ENCODE measurements at places on chromosomes 16 and 17.
A peak's percentile ranks its signal among the peaks of the same experiment; 100 is the strongest.

- DNase-seq: no peak
Observed at GRCh38 chr17:62219221-62219899, 154.3 kb upstream of the MED13 start.

- DNase-seq: no peak
Observed at GRCh38 chr17:71084838-71085237, 915.5 kb downstream of the KCNJ2 start.

GRCh38 chr17:32323811-32324491 is 18.0 kb downstream of the C17orf75 start:
- peak; percentile 43 for DNase-seq

DNA sequence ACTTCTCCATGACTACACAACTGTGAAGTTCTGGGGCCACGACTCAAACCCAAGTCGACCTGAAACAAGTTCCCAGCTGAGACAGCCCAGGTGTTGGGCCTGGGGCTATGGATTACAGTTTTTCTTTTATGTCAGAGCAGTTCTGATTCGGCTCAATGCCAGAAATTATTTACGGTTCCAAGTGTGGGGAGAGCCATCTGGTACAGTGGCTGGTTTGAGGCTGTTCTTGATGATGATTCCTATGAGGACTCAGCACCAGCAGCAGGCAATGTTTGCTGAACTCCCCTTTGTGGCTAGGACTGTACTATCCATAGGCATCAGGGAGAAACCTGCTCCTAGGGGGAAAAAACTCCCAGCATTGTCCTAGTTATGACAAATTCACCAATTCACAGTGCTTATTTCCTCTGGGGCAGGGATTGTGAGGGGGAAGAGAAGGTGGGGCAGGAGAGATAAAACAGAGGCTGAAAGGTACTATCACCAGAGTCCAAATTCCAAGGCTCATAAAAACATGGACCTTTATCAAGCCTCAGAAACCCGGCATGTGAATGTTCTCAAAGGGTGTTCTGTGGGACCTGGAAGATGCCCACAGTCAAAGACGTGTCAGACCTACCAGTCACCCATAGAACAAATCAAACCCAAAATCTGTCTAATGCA is 18.2 kb upstream of the CMTM4 start:
- DNase-seq: no peak

DNA sequence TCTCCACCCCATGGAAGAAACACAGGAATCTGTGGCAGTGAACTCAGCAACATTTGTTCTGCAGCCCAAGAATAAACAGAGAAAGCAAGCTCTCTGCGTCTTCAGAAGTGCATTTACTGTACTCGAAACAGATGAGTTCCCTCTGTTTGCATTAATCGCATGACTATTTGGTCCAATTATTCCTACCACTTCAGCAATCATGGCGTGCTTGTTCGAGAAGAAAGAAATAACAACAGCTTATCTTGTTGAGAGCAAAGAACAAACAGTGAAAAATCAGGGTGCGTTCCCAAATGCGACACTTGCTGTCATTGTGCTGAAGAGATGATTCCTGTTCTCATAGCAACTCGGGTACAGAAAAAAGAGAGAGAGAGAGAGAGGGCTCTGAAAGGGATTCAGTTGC is 445.3 kb upstream of the MAF start:
- no peak for DNase-seq

- DNase-seq: no peak
Observed at GRCh38 chr16:1153480-1154160, 714 bp downstream of the CACNA1H start.

DNA sequence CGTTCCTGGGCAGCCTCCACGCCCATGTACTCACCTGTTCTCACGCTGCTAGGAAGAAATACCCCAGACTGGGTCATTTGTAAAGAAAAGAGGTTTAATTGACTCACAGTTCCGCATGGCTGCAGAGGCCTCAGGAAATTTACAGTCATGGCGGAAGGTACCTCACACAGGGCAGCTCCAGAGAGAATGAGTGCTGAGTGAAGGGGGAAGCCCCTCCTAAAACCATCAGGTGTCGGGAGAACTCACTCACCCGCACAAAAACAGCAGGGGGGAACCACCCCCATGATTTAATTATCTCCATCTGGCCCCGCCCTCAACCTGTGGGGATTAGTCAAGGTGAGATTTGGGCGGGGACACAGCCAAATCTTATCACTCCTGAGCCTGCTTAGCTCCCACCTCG is 18.2 kb downstream of the RAB40C start:
- no peak for DNase-seq

DNA sequence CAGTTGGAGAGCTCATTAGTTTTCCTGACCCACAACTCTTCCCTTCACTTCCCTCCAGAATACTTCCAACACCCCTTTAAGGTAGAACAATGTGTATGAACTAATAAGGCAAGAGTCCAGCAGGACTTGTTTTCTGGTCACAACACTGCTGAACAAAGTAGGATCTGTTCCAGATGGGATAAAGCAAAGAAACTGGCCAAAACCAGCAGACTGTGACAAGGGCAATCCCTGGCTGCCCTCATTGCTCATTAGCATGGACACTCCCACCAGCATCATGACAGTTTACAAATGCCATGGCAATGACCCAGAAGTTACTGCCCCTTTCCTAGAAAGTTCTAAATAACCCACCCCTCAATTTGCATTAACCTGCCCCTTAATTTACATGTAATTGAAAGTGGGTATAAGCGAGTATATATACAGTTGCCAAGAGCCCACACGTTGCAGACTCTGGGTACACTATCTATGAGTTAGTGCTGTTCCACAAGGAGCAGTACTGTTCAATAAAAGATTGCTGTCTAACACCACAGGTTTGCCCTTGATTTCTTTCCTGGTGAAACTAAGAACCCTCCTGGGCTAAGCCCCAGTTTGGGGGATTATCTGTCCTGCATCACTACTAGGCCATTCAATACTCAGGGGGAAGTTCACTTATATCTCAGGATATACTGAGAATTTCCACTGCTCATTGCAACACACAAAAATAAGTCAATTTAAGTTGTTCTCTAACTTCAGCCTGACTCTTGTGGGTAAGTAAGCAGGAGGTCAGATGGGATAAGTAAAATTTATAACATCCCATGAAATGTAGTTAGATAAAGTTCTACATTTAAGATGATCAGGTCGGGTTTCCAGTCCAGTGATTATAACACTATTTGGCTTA is 82.3 kb downstream of the SSH2 start:
- no peak for DNase-seq

DNA sequence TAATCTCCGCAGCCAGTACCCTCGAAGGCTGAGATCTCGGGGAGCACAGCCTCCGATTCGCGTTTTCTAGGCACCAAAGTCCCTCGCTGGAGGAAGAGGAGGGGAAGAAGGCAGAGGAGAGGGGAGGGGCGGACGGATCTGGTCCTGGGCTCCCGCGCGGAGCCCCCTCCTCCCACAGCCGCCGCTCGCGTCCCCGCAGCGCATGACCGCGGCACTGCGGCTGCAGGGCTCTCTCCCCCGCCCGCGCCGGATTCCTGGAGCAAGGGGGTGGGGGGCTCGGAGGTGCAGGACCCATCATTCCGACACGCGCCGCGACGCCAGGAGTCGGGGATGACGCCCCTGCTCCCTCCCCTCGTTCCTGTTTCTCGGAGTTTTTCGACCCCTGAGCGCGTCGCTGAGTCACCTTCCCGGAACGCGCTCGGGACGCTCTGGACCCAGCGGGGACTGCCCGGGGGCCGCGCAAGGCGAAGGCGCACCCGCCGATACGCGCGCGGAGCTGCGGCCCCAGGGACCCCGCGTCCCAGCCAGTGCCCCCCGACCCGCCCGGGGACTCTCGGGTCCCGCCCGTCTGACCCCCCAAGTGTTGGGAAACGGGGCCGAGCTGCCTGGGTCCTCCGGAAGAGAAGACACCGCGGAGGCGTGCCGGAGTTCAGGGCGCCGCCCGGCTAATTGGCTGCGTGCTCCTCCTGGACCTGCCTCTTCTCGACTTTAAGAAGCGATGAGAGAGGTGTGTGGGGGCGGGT is 1.4 kb upstream of the SPHK1 start:
- peak; percentile 68 for DNase-seq

GRCh38 chr16:68645494-68646388 is 631 bp downstream of the CDH3 start:
- no peak for DNase-seq

- peak; percentile 56 for DNase-seq
Observed at GRCh38 chr16:16861546-16861945, 482.6 kb downstream of the NPIPA7 start.

DNA sequence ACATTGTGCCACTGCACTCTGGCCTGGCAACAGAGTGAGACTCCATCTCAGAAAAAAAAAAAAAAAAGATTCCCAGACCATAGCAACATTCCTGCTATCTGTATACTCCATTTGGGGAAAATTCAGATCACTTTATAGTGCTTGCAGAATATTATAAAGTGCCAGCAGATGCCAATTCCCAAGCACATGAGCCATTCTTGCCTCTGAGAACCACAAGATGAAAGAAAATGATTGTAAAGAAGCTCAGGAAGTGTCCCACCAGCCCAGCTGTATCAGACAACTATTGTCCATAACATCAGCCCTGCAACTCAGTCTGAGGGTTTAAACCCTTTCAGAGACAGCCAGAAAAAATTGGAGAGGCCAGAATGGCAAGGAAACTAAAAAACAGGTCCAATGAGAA is 69.0 kb downstream of the HS3ST2 start:
- DNase-seq: no peak

- DNase-seq: no peak
Observed at GRCh38 chr17:61423967-61424649, 24.5 kb downstream of the TBX2 start.

DNA sequence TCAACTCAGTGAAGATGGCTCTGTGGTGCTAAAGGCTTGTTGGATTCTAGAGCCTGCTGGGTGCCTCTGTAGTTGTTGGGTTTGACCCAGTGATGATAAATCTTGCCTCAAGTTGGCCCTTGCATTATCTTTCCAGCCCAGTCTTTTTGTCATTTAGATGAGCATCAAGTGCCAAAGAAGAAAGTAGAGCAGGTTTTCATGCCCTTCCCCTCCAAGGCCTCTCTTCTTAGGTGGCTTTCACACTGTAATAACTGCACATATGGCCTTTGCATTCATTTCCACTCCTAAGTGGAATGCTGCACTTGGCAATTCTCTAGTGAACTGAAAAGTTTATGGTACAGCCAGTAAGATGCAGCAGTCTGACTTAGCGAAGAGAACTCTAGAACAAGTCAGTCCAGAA is 165.1 kb downstream of the PHKB start:
- no peak for DNase-seq

DNA sequence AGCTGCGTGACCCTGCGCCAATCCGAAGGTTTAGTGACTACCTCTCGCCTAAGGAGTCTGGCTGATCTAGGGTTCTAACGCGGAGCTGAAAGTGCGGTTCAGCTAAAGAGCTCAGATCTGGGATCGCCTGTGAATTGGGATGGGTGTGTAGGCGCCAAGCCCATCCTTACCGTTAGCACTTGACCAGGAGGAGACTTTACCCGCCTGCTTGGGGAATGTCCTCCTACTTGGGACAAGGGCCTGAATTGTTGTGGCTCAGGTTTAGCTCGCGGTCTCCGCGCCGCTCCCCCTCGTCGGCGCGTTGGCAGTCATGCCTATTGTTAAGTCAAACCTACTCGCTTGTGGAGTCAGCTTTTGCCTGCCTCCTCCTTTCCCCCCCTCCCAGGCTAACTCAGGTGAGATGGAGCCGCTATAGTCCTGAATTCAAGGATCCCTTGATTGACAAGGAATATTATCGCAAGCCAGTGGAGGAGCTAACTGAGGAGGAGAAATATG is 480 bp downstream of the MRPS7 start:
- no peak for DNase-seq

DNA sequence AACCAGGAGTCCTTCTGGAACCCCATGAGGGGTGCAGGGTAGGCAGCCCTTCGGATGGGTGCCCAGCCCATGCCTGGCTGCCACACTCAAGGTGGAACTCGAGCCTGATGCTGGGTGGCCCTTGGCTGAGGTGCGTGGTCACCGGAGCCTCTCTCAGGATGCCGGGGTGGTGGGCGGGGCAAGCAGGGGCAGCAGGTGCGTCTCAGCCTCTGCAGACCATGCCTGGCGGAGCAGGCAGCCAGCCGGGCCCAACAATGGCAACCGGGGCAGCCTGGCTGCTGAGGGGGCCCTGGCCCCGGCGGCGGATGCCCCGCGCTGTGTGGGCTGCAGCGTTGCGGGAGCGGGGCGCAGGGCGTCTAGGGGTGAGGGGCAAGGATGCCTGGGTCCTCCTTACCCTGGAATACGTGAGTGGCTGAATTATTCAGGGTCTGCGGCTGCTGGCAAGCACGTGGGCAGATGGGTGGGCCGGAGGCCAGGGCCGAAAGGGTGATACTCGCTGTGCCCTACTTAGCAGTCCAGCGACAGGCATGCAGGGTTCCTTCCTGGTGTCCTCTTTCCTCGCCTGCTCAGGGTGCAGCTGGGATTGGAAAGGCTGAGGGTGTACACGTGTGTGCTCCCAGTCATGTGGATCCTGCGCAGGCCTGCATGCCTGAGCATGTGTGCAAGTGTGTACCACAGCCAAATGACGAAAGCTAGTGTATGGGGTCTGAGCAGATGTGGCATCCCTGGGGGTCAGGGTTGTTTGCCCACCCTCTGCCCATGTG is 14.6 kb downstream of the MYO15A start:
- DNase-seq: no peak

- DNase-seq: no peak
Observed at GRCh38 chr17:62140836-62141235, 75.8 kb upstream of the MED13 start.

- peak; percentile 10 for DNase-seq
Observed at GRCh38 chr17:35947156-35947585, 3.7 kb upstream of the LYZL6 start.

DNA sequence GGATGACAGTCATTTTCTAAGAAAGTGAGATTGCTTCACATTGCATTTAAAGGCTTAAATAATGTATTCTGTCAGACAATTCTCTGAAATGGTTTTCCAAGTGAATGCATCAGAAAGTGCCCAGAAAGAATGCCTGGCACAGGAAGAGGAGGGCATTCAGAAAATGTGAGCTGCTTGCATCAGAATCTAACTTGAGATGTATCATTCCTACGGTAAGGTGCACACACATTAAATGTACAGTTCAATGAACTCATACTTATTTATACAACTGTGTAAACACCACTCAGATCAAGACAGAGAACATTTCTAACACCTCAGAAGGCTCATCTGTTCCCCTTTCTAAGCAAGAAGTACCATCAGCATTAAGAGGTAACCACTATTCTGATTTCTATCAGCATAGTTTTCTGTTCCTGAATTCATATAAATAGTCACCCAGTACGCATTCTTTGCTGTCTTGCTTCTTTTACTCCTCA is 638.0 kb downstream of the MAF start:
- no peak for DNase-seq

GRCh38 chr17:79644617-79645016 is 33.8 kb upstream of the RBFOX3 start:
- no peak for DNase-seq

DNA sequence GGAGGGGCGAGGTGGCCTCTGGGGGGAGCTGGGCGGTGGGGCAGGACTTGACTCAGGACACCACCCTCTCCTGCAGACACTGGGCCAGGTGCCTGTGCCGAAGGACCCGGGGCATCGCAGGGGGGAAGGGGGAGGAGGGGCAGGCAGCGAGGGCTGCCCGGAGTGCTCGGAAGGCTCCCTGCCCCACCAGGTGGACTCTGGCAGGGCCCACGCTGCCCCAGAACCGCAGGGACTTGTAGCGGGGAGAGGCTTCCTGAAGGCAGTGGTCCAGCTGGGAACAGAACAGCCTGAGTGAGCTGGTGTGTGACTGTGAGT is 4.4 kb upstream of the HCRT start:
- no peak for DNase-seq

GRCh38 chr16:74862743-74863244 is 88.2 kb upstream of the FA2H start:
- no peak for DNase-seq
